Suppressor macrophage treated with lipopolysaccharide for 4 hours (primary cell): ENCODE measurements at places on chromosomes 12 and 14.
A peak's percentile ranks its signal among the peaks of the same experiment; 100 is the strongest.

DNA sequence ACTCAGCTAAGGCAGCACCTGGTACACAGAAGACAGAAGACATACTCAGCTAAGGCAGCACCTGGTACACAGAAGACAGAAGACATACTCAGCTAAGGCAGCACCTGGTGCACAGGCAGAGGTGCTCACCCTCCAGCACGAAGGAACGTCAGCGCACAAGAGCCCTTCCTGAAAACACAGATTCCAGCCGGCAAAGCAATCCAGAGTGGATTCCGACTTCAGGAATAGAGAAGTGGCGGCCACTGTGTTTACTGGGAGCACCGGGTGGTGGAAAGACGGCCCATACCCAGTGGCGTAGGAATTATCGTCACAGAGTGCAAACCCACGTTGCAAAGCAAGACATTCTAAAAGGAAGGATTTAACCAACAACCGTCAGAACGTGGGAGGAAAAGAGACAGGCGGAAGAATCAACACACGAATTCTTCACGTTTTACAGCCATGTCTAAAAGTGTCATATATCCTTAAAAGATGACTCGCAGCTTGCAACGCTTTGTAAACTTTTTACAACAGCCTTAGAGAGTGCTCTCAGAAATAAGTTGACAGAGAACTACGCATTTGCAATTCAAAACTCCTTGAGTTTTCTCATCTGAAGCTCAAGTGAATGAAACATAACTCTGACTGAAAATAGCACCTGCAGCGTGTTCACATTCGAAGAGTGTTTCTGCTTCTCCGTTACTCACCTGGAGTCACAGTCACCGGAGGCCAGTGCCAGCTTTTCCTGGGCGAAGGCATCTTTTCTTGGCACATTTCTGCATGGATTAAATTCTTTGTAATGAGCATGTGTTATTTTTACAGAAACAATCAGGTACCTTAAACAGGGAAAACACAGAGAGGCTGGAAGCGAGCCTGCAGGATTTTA, 55.8 kb upstream of the GALNT9 start:
- no peak for DNase-seq

GRCh38 chr12:6249580-6249979, 49.4 kb downstream of the CD9 start:
- DNase-seq, result no peak

GRCh38 chr12:43402436-43402835, 149.6 kb downstream of the ADAMTS20 start:
- no peak for DNase-seq

DNA sequence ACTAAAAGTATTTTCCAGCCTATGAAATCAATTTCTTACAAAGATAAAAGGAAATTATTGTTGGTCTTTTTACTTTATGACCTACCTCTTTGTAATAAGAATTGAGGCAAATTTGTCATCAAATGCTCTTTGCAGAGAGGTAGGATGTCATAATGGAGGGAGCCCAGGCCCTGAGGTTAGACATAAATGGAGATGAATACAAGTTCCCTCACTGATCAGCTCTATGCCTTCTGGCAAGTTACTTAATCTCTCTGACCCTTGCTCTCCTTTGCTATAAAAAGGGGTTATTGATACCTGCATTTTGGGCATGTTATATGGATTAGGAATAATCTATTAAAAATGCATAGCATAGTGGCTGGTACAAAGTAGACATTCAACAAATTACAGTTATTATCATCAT, 146.9 kb upstream of the KRR1 start:
- no peak for DNase-seq

DNA sequence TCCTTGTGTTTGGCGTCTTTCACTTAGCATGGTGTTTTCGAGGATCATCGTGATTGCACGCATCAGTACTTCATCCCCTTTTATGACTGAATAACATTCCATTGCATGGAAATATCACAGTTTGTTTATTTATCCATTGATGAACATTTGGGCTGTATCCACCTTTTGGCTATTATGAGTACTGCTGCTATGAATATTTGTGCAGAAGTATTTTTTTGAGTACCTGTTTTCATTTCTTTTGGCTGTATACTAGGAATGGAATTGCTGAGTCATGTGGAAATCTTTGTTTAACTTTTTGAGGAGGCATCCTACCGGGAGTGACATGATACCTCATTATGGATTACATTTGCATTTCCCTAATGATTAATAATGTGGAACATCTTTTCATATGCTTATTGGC, 66.4 kb downstream of the WNK1 start:
- no peak for DNase-seq

- DNase-seq, result no peak
Measured at GRCh38 chr12:64082866-64083268, 139.2 kb downstream of the KICS2 start.

DNA sequence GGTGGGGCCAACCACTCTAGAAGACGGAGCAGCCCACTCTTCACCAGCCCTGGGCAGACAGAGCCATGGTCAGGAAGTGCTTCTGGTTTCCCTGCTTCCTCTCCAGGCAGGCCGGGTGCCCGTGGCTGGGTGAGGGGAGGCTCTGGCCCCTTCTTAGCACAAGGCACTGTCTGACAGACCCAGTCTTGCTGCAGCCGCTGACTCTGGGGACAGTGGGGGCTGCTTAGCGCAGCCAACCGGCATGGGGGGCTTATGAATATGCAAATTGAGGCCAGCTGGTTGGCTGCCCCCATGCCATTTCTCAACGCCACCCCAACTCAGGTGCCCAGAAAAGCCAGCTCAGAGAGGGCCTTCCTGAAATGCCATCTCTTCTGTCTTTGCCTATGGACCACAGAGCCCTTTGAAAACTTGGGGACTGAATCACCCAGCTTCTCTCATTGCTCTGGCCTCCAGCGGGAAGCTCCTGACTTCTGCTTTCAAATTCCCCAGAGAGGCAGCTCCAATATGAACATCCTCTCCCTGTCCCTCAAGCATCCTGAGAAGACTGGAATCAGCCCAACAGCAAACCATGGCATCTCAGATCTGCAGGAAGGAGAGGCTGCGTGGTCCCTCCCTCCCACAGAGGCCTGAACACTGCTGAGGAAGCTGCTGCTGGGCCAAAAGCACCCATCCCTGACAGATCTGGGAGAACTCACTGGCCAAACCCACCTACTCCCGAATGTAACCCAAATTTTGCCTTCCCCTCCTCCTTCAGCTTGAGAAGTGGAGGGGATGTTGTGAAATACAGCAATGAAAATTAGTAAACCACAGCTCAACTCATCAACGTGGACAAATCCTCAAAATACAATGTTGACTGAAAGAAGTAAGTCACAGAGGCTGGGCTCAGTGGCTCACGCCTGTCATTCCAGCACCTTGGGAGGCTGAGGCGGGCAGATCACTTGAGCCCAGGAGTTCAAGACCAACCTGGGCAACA, at the start of gene PROX2:
Gene PROX2, minus strand, starts transcription at position 205 of the 973 bp plus-strand sequence. CDS start 12,311 bp downstream, outside the sequence.
- peak; percentile 46 for DNase-seq

DNA sequence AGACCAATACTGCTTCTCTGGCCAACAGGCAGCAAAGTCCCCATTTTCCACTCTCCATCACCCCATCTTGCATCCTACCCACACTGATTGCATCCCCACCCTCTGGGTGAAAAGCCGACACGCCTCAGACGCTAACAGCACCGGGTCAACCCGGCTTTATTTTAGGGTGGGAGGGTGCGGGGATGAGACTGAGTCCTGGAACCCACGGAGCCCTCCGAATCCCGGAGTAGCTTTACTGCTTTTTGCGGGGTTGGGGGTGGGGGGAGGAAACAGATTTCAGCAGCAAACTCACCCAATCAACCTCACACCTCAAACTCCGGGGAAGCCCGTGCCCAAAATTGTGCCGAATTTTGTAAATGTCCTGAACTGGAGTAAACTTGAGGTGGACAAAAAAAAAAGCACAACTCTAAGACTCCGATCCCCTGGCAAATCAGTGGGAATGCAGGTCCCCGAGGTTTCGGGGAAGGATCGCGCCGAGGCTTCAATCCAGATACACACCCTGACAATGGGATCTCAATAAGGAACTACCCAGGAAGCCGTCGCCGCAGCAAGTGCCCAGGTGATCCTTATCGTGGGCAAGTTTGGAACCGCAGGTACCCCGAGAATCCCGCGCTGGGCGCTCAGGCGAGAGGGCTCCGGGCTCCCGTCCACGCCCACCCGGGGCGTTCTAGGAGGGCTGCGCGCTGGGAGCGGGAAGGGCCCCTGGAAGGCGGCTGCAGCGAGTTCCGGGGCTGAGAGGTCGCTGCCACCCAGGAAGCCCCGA, 1.1 kb downstream of the GCH1 start:
- peak; percentile 46 for DNase-seq

GRCh38 chr12:95978774-95979173, 17.4 kb downstream of the HAL start:
- DNase-seq, result no peak

DNA sequence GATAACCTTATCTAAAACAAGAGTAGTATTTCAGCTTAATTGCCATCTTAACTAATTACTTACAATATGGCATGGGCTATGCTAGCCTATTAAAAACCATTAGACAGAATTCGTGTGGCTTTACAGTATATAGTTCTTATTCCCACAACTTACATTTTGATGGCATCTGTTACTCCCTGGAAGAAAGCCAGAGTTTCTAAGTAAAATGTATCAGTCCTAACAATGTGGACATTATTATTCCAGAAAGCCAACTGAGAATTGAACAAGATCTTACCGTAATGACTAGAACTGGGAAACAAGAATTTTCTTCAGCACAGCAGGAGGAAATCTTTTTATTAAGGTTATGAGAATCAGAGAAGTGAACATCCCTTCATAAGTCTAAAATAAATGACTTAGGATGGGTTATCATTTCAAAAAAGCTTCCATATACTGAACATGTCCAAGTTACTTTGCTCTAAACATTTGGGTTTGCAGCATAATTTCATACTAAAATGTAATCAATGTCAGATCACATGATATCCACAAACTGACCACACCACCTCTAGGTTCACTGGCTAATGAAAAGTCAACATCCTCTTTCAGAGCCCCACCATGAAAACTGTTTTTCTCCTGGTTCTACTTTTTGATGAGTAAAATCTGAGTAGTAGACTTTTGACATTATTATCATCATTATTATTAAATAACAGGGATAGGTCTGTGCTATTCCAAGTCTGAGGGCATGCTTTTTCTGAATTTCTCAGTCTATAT, 179.7 kb downstream of the SSPN start:
- peak; percentile 17 for DNase-seq

GRCh38 chr12:91502208-91502607, 319.6 kb upstream of the DCN start:
- no peak for DNase-seq

DNA sequence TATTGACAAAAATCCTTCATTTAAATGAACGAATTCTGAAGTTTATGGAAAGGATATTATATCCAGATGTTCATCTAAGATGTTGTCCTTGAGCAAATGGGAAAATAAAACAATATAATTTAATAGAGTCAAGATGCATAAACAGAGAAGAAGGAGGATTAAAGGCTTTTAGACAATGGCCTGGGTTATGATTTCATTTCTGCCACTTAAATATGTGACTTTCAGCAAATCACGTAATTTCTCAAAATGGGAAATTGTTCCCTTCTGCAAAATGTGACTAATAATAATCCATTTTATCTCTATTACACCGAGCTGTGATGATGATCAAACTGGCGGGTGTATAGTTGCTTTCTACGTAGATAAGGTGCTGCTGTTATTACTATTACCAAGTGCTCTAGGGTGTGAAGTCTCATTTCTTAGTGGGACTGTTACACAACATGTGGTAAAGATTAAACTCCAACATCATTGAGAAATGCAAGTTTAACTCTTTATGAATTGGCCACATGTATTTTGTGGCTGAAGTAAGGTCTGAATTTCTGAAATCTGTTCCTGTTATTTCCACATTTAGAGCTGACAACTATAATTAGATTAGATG, 157.0 kb downstream of the MYRFL start:
- DNase-seq, result no peak

DNA sequence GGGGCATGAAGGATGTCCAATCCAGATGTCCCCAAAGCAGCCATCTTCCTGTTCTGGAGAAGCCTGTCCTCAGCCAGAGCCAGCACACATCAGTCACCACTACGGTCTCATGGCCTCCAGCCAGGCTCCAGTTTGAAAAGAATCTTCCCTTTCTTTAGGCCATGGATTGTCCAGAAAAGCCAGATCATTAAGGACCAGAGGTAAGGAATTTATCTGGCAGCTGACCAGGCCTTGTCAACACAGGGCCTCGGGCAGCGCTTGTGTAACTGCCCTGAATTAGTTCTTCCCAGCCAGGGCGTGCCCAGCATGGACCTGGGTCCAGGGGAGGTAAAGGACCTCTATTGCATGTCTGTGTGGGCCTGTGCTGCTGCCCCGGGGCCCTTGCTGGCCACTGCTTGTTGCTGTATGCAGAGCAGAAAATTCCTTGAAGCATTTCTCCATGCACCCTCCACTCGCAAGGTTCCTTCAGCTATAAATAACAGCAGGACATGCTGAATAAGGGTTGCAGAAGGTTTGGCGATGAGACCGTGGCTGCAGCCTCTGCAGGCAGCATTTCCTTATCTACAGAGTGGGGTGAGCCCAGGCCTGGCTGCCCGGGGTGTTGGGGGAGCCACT, 21.7 kb upstream of the VPS37B start:
- DNase-seq, result no peak

GRCh38 chr12:95789126-95790032, 1.2 kb downstream of the NTN4 start:
- no peak for DNase-seq

DNA sequence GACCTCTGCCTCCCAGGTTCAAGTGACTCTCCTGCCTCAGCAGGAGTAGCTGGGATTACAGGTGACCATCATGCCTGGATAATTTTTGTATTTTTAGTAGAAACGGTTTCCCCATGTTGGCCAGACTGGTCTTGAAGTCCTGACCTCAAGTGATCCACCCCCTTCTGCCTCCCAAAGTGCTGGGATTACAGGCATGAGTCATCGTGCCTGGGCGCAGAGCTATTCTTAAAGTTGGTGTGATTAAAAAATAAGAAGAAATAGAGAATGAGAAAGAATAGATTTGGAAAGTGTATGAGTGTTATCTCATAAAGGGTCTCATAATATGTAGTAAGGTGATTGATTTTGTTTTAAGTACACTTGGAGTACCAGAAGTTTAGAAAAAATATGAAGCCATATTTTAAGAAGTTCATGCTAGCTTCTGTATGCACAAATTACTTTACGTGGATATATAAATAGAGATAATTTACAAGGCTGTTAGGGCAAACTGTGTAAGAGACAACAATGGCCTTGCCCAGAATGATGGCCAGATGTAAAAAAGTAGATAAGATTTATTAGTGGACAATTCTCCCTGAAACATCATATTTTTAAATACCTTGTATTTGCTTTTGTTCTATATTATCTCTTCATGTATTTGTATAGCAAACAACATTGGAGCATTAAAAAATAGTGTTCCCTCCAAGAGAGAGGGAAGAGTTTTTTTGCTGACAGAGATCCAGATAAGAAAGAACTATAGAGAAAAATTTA, 1108.5 kb downstream of the SLC16A7 start:
- no peak for DNase-seq

DNA sequence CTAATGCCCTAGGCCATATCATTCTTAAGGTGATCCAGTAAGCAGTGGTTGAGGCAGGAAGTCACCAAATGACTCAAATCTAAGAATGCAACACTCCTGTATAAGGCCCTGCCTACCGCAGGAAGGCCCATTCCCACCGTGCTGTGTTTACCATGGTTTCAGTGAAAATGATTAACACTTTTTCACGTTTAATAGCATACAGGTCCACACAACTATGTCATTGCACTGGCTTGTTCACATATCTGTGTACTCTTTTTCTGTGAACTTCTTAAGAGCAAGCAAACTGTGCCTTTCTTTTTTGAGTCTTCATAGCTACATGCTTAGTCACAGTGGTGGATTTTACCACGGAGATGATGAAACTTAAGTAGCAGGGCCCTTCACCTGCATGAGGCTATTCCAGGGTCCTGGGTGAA, 214.9 kb downstream of the CNTN1 start:
- DNase-seq, result no peak
